ENCODE measurements at places on chromosomes 3 and 15.

- DNase-seq, result no peak
Observed at GRCh38 chr3:159635047-159635641, 353.5 kb upstream of the IL12A start.

GRCh38 chr15:40331637-40332036 is 8.1 kb downstream of the INAFM2 start:
- no peak for DNase-seq

DNA sequence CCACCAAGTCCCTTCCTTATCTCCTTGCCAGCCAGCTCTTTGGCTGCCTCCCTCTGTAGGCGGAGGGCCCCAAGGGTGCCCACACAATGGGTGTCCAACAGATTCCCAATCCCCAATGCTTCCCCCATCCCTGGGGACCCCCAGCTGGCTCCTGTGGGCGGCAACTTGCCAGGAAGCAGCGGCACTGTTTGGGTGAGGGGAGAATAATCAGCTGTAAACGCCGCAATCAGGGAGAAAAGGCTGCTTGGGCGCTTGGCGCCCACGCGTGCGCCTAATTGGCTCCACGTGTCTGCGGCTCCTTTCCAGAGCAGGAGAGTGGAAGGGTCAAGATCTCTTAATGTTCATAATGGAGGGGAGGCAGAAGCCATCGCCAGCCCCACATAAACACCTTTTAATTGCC is 67.9 kb upstream of the TMEM115 start:
- no peak for DNase-seq

GRCh38 chr3:177498037-177498857 is 301.0 kb upstream of the TBL1XR1 start:
- DNase-seq, result no peak

DNA sequence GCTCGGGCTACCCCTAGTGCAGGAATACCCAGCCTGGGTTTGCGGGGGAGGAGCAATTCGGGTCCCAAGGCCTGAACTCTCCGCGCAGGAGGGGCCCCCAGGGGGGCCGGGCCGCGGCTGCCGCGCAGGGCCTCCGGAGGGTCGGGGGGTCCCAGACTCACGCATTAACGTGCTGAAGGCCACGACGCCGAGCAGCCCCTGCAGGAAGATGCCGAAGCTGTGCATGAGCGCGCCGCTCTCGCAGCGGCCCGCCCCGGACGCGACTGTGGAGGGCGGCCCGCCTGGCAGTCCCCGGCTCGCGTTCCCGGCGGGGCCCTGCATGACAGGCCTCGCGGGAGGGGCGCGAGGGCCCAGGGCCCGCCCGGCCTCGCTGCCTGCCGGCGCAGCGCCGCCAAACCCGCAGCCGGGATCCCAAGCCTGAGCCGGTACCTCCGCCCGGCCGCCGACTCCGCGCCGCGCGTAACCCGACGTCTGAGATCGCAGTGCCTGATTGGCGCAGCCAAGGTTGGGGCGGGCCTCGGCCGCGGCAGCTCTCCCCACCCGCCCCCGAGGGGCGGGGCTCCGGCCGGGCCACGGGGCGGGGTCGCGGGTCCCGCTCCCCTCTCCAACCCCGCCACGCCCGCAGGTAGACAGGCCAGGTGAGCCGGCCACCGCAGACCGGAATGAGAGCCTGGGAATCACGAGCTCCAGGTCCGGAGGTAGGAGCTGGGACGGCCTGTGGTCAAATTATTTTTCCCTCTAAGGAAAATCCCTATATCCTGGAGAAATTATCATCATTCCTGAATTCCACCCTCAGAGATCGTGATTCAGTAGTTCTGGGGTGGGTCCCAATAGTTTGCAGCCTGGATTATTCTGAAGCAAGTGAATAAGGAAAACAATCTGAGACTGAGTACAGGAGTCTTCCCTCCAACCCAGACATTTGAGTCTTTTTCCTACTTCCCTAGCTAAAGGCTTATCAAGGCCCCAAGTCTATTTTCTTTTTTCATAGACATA is at the start of gene STIMATE:
Gene STIMATE (minus strand): TSS at position 419 of the 993 bp plus-strand sequence. CDS start 98 bp downstream, at position 321.
- DNase-seq, result peak; percentile 84
